ENCODE measurements at places on chromosomes 6 and 20.

GRCh38 chr6:69816026-69816425 lies 19.2 kb upstream of the LMBRD1 start:
- no peak for DNase-seq

GRCh38 chr20:59224236-59224635 lies 60.6 kb downstream of the ZNF831 start:
- DNase-seq = no peak

DNA sequence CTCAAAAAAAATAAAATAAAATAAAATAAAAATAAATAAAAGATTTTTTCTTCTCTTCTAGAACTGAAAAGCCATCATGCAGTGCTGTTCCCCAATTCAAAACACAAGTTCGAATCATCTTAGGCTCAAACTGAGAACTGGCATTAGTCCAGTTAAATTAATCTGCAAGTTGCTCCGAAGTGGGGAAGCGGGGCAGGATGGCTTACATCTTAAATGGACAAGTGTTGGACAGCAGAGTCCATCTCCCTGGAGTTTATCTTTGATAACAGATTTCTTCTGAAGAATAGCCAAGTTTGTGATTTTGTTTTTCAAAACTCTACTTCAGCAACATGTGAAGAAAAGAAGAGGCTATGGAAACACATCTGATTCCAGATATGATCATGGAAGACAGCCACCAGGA lies 111.3 kb upstream of the ASF1A start:
- no peak for DNase-seq

DNA sequence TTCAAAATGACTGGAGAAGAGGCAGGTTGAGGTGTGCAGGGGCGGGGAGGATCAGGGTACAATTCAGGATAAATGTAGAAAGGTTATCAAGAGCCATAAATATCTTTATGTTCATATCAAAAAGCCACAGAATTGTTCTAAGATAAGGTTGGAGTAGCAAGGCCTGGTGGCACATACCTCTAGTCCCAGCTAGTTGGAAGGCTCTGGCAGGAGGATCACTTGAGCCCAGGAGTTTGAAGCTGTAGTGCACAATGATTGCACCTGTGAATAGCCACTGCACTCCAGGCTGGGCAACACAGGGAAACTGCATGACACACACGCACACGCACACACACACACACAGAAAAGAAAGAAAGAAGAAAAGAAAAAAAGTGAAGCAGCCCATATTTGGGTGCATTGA lies 194.8 kb downstream of the GRIK2 start:
- DNase-seq = no peak

DNA sequence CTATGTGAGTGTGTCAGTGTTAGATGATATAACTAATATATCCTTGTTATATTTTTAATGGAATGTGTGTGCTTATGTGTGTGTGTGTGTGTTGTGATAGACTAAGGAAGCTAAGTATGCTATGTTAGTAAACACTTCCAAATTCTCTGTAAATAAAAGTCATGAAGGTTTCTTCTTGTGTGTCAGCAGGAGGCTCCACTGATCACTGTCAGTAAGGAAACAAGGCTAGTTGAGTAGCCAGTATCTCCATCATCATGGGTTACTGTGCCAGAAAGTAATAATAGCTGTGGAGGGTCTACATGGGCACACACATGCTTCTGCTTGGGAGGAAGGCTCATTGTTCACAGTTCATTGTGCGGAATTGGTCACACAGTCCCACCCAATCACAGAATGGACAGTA lies 302.8 kb upstream of the RNF217 start:
- DNase-seq = no peak

DNA sequence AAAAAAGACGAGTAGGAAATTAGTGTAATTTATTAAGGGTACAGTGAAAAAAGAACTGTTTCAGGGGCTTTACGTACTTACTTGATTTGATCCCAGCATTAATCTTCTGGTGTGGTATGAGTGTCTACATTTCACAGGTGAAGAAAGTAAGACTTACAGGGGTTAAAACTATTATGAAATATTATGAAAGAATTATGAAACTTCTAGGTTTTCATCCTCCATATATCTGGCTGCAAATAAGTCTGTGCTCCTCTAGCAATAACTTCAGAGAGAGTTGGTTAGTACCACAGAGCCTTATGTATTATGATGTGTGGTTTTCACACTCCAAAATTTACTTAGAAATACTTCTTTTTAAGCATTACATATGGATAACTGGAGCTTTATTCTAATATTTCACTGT lies 41.9 kb downstream of the ZFAND3 start:
- DNase-seq = no peak

GRCh38 chr6:54805077-54805476 lies 41.5 kb upstream of the FAM83B start:
- no peak for DNase-seq

- no peak for DNase-seq
Measured at GRCh38 chr6:73579389-73579788, 58.6 kb upstream of the EEF1A1 start.

DNA sequence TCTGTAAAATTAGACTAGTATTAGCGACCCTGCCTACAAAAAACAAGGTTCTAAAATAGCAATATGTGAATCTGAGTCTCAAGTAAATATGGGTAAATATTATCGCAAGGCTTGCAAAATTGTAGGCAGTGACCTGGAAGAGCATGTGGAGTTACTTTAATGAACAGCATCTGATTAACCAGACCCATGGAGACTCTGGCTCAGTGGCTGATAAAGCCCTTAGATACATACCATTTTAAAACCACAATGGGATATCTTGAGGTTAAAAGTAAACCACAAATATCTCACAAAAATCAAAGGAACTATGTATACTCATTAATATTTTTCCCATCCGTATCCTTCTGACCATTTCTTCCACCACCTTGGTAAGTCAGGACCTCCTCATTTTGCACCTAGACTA lies 187.0 kb downstream of the MTFR2 start:
- no peak for DNase-seq

DNA sequence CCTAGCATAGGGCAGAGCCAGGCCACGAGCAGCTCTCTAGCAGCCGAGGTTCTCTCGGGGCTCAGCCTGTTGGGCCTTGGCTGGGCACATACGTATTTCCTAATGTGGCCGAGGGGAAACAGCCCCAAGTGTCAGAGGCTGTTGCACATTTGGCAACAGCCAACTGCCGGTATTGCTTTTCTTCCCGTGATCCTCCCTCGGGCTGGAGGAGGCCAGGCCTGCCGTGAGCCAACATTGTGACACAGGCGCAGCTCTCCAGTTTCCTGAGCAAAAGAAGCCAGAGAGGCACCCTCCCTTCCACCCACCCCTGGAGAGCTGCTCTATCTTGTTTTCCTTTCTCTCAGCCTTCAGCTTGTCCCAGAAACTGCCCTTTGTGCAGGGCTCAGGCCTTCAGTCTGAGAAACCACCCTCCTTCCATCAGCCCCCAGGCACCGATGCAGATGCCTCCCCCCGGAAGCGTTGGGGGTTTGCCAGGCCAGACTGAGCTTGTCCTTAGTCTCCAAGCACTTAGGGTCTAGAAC lies 5.1 kb upstream of the BPI start:
- no peak for DNase-seq

DNA sequence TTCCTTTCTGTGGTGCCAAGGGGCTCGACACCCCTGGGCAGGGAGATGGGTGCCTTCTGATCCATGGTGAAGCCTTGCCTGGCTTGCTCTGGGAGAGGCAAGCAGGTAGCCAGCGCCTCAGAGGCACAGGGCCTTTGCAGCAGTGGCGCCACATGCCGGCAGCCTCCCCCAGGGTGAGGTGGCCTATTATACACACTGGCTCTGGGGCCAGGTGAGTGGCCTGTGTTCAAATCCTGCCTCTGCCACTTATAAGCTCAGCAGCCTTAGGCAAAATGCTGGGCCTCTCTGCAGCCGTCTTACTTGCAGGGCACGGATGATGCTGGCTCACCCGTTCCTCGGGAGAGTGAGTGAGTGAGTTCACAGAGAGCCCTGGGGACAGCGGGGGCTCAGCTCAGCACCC lies 176.9 kb downstream of the TFAP2C start:
- DNase-seq = no peak

- no peak for DNase-seq
Measured at GRCh38 chr6:43219814-43220213, 9.5 kb downstream of the DNPH1 start.

DNA sequence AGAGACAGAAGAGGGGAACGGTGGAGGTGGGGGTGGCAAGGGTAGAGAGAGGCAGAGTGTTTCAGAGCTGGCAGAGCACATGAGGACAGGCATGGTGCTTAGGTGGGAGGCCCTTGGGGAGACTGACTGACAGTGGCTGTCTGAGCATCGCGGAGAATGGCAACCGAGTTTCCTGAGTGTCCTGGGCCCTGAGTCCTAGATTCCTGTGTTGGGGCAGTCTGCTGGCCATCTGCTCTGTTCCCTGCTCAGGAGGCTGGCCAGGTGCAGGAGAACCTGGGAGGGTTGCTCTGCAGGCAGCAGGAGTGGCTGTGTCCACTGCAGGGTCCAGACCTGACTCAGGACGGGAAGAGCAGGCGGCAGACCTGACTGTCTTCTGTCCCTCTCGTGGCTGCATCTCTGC lies 248.9 kb downstream of the LRFN2 start:
- no peak for DNase-seq

GRCh38 chr6:167311286-167311685 lies 13.6 kb upstream of the TTLL2 start:
- DNase-seq = no peak

DNA sequence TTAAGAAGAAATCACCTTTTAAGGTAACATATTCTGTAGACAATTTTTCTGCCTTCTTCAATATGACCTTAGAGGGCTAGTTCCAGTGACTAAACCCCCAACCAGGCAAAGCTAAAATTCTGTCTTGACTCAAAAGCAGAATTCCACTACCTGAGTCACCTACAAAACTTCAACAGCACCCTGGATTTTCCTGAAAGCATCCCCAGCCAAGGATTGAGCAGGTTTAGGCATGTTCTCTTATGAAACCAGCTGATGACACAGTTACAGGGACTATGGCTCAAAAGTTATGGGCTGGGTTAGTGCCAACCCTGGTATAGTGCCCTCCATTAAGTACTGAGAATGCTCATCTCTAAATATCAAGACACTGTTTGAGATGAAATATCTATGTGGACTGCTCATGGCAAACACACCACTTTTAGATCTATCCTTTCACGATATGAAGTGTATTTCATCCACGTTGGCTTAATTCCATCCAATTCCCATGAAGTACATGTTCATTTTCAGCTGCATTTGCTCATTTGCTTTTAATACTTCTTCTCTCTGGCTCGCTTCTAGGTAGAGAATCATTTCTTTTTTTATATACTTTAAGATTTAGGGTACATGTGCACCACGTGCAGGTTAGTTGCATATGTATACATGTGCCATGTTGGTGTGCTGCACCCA lies 53.6 kb upstream of the TNFAIP3 start:
- no peak for DNase-seq

- no peak for DNase-seq
Measured at GRCh38 chr6:2810092-2810671, 31.5 kb downstream of the SERPINB1 start.

- no peak for DNase-seq
Measured at GRCh38 chr20:6908673-6909072, 141.2 kb downstream of the BMP2 start.

DNA sequence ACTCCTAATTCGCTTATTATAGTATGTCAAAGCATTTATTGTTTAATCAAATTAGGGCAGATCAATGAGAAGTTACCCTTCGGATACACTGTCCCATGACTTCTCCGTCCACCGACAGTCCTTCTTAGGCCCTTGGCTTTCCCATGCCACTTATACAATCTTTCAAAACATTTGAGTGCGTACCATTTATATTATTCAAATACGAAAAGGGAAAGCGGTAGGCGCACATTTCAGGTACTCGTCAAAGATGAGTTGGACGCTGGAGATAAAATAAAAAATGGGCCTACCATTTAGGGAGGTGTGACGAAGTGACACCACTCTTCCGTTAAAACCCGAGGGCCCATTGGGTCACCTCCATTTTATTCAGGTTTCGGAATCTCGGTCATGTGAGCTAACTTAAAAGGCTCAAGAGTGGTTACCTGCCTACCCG lies 542 bp upstream of the AFG1L start:
- no peak for DNase-seq

- no peak for DNase-seq
Measured at GRCh38 chr6:139534472-139535115, 160.1 kb upstream of the CITED2 start.

DNA sequence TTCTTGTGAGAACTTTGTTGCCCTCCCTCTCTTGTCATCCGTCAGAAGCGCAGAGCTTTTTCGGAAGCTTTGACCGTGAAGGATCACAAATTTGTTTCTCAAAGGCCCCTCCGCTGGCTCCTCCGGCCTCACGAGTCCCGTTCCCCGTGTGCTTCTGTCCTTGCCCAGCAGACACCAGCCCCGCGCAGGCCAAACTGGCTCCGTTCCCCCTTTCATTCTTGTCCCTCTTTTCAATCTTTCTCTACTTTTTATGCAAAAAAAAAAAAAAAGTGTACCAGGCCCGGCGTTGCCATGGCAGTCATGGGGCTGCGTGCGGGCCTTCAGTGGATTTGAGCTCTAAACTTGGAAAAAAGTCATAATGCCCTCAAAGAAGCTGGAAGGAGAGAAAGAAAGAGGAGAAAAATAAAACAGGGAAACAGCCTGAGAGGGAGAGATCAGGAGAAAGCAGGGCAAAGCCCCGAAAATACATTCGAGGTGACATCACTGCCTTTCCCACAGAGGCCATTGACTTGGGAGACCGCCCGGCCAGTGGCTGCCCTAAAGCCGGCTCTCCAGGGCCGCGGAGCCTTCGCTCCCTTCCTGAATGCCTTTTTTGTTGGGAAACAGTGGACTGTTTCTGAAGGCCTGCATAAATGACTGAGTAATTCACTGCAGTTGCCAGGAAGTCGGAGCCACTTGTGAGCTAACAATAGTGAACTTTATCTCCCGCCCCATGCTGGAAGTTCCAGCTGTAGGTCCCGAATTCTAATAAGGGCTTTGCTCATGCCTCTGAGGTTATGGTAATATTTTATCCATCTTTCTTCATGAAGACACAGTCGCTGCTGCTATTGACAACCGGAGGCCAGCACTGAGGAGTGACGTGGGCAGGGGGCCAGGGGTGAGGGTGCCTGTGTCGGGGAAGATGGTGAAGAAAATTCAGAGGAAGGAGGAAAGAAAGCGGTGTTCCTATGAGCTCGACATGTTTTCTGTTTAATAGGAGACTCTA lies 670.9 kb downstream of the QKI start:
- DNase-seq = no peak

GRCh38 chr20:53929974-53930650 lies 140.3 kb downstream of the BCAS1 start:
- DNase-seq = no peak

DNA sequence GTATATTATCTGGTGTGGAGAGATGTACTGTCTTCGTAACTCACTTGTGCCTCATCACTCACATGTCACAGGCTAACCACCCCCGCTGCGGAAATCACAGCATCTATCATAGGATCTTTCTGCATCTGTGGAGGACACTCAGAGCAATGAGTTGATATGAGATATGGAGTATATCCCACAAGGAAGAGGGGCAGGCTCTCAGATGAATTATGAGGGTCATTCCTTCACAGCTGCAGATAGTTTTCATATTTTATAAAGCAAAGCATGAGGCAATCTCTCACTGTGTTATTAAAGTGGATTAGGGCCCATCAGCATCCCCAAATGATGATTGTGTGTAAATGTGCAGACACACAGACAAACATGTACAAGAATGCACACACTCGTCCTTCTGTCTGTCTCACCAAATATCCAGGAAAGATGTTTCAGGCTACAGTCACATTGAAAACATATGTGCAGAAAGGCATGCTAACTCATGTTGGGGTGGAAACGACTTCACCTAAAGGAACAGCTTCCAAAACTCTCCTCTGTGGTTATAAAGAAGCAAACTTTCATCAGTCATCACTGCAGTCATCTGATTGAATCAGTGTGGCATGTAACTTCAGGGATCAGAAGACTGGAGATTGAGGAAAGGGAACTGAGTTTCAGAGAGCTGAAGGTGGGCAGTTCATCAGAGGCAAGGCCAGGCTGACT lies 164.7 kb downstream of the FOXC1 start:
- no peak for DNase-seq

GRCh38 chr6:144768551-144769075 lies 483.5 kb downstream of the UTRN start:
- DNase-seq = no peak
